ENCODE measurements at places on chromosomes 4 and X.

GRCh38 chr4:40173470-40173875 is 23.4 kb upstream of the RHOH start:
- DNase-seq, result no peak

- peak; percentile 38 for DNase-seq
These were observed 62.4 kb upstream of the BMPR1B start for GRCh38 chr4:94695384-94695783.

GRCh38 chr4:87392183-87392582 is 1.2 kb upstream of the HSD17B11 start:
- DNase-seq, result no peak

- DNase-seq, result peak; percentile 88
These were observed 17.7 kb downstream of the SLC10A6 start for GRCh38 chr4:86831262-86832130.

GRCh38 chrX:1661048-1661921 is 46.4 kb downstream of the ASMT start:
- no peak for DNase-seq

Measured in fibroblast of skin of right biceps (primary cell).